ENCODE measurements at places on chromosomes 16 and 17. TPM values are rescaled to one million over a fixed set of nuclear protein-coding genes. Genes with fewer than 3 reads are reported as not detected.

The DPEP3 gene
- 0.16 TPM for total RNA-seq

The ABI3 gene
- 45.1 TPM for total RNA-seq

The MYH8 gene
- not detected for total RNA-seq

The CFAP52 gene
- total RNA-seq: not detected

The KRTAP3-1 gene
- total RNA-seq: not detected

DNA sequence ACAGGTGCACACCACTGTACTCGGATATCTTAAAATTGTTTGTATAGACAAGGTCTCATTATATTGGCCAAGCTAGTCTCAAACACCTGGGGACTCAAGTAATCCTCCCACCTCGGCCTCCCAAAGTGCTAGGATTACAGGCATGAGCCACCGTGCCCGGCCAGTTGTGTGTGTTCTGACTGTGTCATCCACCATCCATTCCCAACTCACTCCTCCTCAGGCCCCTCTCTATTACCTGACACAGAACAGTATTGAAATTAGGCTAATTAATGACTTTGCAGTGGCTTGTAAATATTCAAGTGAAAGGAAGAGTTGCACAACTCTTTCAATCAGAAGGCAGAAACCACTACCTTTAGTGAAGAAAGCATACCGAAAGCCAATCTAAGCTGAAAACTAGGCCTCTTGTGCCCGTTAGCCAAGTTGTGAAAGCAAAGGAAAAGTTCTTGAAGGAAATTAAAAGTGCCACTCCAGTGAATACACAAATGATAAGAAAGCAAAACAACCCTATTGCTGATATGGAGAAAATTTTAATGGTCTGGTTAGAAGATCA, 28.7 kb downstream of the GOSR1 start:
- DNase-seq: no peak

GRCh38 chr17:303168-303567, 49.4 kb downstream of the RPH3AL start:
- DNase-seq: no peak

DNA sequence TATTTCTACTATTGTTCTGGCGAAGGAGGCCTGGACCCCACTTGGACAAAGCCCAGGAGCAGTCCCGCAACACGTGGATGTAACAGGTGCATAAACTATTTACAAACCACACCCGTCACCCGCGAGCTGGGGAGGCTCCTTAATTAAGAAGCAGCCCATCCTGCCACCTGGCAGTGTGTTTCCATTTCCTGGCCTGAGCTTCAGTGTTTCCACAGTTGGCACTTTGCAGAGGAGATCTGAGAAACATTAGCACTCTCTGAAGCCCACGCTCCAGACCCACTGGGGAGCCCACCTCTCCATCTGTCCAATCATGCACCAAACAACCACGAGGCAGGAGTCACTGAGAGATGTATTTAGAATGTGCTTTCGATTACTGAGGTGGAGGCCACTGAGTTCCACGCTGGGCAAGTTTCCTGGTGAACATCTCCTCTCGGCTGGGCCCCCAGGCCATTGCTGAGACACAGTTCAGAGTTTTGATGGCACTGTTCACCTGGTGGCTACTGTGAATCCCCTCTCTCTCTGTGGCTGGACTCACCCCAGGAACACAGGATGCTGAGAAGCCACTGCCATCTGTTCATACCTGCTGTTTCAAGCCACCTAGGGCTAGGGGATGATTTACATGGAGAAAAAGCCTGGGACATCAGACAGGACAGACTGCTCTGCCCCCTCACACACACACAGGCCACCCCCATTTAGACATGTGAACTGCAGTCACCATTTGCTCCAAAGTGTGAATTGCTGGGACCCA, 129.1 kb downstream of the AIPL1 start:
- no peak for DNase-seq

DNA sequence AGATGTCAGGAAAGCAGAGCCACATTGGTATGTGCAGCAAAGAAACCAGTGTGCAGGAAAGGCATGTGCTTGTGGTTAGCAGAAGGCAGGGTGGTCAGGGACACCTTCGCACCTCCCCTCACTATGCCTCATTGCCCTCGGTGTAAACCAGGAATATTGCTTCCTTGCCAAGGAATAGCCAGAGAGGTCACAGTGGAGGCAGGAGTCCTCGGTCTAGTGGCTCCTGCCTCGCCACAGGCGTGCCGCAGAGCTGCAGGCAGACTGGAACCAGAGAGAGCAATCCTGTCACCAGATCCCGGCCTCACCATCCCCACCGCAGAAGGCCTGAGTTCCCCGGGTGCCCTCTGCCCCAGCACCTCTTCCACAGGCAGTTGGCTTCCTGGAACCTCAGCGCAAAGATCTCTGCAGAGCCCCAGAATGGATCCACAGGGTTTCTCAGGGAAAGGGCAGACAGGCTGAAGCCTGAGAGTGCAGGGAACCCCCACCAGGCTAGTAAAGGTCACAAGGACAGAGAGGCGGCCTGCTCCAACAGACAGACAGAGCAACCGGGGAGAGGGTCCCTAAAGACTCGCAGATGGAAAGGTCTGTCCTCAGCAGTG, 21.6 kb downstream of the CCDC182 start:
- DNase-seq: no peak
